ENCODE measurements at places on chromosomes 7 and 10.

DNA sequence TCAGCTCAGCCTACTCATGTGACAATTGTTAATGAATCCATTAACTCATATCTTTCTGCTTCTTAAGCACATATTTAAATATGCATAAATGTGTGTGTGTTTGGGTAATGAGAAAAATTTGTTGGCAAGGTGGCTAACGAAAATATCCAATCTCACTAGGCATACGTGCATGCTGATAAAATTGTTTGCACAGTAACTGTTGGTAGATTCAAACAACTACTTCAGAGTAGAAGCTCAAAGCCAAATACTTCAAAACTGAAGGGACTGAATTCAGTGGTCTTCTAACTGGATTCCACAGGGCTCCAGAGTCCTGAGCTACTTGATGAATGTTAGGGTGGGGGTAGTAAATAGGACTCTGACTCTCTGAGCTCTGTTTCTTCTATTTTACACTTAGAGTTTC lies 757.0 kb downstream of the GRM8 start:
- no peaks in the 10 kb centered on the region for H3K4me1 ChIP-seq
- no peak overlapping the region for H3K4me3 ChIP-seq
- no peaks in the 10 kb centered on the region for H3K36me3 ChIP-seq
- H3K27me3 ChIP-seq, result no peaks in the 10 kb centered on the region

- peaks cover 23% of the 10 kb centered on the region for H3K4me1 ChIP-seq
- no peak overlapping the region for H3K4me3 ChIP-seq
- no peaks in the 10 kb centered on the region for H3K27me3 ChIP-seq
These were observed 69.2 kb downstream of the MINDY4 start for GRCh38 chr7:30840141-30841024.

DNA sequence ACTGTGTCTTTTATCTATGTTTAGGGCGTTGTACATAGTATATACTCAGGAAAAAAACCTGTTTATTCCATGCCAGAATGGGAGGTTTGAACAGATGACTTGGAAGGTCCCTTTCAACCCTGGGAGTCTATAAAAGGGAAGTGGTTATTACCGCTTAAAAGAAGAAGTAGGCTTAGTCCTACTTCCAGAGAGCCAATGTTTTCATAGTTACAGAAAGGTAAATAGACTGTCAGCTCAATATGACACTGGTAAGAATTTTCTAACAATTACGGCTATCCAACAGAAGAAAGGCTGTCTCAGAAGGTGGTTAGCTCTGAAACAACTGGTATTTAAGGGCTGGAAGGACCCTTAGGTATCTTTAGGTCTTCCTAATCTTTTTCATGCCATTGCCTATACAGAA lies 1.1 kb upstream of the TFAM start:
- H3K27ac ChIP-seq, result peak overlapping the region; percentile 94
- H3K27me3 ChIP-seq, result no peaks in the 10 kb centered on the region
- H3K36me3 ChIP-seq, result no peaks in the 10 kb centered on the region
- peaks cover 21% of the 10 kb centered on the region for H3K4me1 ChIP-seq

DNA sequence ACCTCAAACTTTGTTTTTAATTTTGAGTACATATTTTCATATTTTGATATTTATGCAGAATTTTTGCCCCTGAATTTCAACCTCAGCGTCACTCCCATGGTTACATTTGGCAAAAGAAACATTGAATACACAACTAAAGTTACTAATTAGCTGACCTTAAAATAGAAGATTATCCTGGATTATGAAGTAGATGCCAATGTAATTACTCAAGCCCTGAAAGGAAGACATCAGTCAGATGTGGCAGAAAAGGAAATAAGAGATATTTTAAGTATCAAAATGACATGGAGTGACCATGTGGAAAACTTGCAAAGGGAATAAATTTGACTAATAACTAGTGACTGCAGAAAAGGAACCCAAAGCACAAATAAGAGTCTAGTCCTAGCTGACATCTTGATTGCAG lies 701.3 kb upstream of the KCND2 start:
- H3K4me1 ChIP-seq, result no peaks in the 10 kb centered on the region
- no peaks in the 10 kb centered on the region for H3K27me3 ChIP-seq
- no peak overlapping the region for H3K27ac ChIP-seq
- H3K4me3 ChIP-seq, result no peak overlapping the region
- H3K36me3 ChIP-seq, result no peaks in the 10 kb centered on the region
- no peak for DNase-seq

- H3K27me3 ChIP-seq, result no peaks in the 10 kb centered on the region
- H3K4me3 ChIP-seq, result no peak overlapping the region
- H3K36me3 ChIP-seq, result no peaks in the 10 kb centered on the region
- no peak overlapping the region for H3K27ac ChIP-seq
- H3K4me1 ChIP-seq, result no peaks in the 10 kb centered on the region
- DNase-seq, result no peak
These were observed 9.8 kb downstream of the TBXAS1 start for GRCh38 chr7:139838876-139839275.

- H3K4me3 ChIP-seq, result no peak overlapping the region
- no peak overlapping the region for H3K27ac ChIP-seq
- no peaks in the 10 kb centered on the region for H3K36me3 ChIP-seq
- H3K27me3 ChIP-seq, result no peaks in the 10 kb centered on the region
- DNase-seq, result no peak
- H3K4me1 ChIP-seq, result peaks cover 6% of the 10 kb centered on the region
These were observed 734.4 kb downstream of the PARD3 start for GRCh38 chr10:34080485-34081346.

DNA sequence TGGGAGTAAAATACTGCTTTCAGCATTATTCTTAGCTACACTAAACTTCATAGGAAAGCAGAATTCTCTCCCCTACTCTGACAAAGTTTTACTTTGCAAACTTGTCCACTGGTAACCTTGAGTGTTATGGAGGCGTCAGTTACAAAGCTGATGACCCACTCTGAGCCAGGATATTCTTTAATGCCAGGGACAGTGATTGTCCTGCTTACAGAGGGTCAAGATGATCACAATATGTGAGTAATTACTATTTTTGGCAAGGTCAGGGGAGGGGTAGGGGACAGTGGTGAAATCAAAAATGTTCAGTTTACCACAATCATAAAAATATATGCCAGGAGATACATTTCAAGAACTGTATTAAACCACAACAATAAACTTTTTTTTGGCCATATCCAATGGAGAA lies 520.6 kb downstream of the SUGCT start:
- H3K27me3 ChIP-seq, result no peaks in the 10 kb centered on the region
- no peaks in the 10 kb centered on the region for H3K36me3 ChIP-seq
- DNase-seq, result no peak
- H3K27ac ChIP-seq, result no peak overlapping the region
- no peaks in the 10 kb centered on the region for H3K4me1 ChIP-seq

DNA sequence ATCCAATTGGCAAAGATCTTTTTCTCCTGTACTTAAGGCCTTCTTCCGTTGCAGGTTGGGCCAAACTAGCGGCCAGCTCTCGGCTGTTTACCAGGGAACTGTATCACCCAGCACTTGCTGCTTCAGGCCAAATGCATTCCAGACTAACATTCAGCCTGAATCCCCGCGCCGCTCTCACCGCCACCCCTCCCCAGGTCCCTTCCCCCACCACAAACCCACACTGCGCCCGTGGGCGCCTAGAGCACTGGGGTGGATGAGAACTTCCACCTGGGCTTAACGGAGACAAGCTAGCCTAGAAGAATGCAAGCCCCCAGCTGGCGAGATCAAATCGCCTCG lies 676 bp downstream of the TCAF1 start:
- no peaks in the 10 kb centered on the region for H3K27me3 ChIP-seq
- peak overlapping the region; percentile 94 for H3K27ac ChIP-seq
- H3K4me1 ChIP-seq, result peaks cover 9% of the 10 kb centered on the region
- peak overlapping the region; percentile 68 for H3K4me3 ChIP-seq
- no peak for DNase-seq

DNA sequence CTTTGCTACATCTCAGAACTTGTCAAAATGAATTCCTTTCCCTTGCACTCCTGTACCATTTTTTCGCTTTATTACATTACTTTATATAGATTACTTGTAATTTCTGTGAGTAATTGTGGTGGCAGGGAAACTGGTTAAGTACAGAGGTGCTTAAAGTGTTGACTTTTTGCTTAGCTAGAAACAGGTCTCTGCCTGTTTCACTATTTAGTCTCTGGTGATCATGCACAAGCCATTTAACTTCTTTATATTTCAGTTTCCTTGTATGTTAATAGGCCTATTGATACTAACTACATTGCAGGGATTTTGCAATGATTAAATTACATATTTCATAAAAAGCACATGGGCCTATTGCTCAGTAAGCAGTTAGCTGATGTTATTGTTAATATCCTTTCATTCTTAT lies 233.8 kb downstream of the PRKG1 start:
- H3K36me3 ChIP-seq, result no peaks in the 10 kb centered on the region
- H3K27ac ChIP-seq, result no peak overlapping the region
- no peaks in the 10 kb centered on the region for H3K4me1 ChIP-seq

GRCh38 chr10:3248526-3249306 lies 76.1 kb upstream of the PITRM1 start:
- H3K27me3 ChIP-seq, result no peaks in the 10 kb centered on the region
- H3K4me1 ChIP-seq, result peaks cover 12% of the 10 kb centered on the region
- H3K4me3 ChIP-seq, result peak overlapping the region; percentile 12
- no peaks in the 10 kb centered on the region for H3K36me3 ChIP-seq
- DNase-seq, result no peak

DNA sequence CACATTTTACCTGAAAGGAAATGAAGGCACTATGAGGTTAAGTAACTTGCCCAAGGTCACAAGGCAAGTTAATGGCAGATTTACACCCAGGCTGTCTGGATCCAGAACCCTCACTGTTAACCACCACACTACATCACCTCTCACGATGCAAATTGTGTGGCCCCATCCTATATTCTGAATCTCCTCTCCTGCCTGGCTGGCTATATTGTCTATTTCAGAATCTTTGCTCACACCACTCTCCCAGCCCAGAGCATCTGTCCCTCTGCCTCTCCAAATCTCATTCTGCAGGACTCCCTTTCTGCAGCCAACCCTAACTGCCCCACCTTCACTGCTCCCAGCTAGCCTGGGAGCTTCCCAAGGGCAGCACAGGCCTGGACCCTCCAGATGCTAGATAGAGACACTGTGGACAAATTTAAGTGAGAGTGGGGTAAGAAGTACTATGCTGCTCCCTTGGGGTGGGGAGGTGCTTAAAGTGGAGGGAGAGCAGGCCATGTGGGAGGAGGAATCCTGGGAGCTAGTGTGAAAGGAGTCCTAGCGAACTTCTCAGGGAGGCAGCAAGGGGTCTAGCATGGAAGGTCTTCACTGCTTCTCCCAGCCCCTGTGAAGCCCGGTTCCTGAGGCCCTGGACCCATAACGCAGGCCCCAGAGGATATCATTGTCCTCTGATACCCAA lies 786 bp downstream of the CUEDC2 start:
- no peak for DNase-seq
- peak overlapping the region; percentile 86 for H3K4me3 ChIP-seq
- H3K27ac ChIP-seq, result peak overlapping the region; percentile 90
- H3K36me3 ChIP-seq, result no peaks in the 10 kb centered on the region

DNA sequence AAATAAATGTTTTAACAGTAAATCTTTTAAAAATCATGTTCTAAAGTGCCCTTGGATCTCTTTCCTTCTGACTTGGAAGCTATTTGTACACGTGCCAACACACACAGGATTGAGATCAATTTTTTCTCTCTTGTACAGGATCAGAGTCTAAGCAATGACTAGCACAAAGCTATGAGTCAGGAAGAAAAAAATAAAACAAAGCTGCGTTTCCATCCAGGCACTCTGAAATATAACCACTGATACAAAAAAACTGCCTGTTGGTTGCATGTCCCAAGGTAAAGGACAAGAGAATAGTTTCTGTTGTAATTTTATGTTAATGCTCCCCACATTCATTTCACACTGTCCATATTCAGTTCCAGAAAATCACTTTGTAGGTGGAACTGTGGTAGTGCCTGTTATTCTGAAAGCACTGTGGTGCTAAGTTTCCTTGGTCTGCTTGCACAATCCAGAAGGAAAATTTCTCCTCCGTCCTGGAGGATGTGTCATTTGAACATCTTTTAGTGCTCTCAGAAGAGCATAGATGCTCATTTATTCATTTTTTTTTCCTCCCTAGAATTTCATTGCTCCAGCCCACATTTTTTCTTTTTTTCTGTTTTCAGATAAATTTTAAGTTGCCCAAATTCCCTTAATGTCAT lies 113.4 kb downstream of the PLXDC2 start:
- H3K4me1 ChIP-seq, result peaks cover 38% of the 10 kb centered on the region
- no peak for DNase-seq
- H3K36me3 ChIP-seq, result no peaks in the 10 kb centered on the region

GRCh38 chr10:61897671-61898434 lies 3.6 kb upstream of the ARID5B start:
- H3K4me3 ChIP-seq, result peak overlapping the region; percentile 24
- no peaks in the 10 kb centered on the region for H3K36me3 ChIP-seq
- peak overlapping the region; percentile 34 for H3K27ac ChIP-seq
- no peaks in the 10 kb centered on the region for H3K27me3 ChIP-seq
- peak; percentile 38 for DNase-seq
- peaks cover 7% of the 10 kb centered on the region for H3K4me1 ChIP-seq

DNA sequence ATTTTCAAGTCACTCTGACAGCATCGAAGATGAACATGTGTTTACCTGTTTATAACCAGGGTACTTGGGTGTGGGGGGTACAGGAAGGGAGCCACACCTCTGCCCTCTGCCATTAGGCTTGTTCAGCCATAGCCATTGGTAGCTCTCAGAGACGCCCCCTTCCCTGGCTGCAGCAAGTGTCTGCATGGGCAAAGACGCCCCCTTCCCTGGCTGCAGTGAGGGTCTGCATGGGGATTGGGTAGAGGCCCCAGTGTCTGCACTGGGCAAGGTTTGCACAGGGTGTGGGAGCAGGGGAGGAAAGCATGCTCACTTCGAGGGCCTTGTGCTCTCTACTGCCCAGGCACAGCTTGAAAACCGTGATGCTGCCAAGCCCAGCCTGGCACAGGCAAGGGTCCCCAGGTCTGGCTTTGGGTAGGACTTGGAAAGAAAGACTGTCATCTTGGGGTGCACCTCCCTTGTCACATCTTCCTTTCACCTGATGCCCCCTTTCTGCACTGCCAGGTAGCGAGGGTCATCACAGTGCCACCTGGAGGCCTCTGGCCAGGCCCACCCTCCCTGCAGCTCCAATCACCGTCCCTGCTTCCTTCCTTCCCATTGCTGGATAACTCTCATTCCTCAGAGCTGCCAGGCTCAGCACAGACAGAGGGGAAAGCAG lies 3.7 kb downstream of the TMEM225B start:
- H3K27me3 ChIP-seq, result no peaks in the 10 kb centered on the region
- no peak overlapping the region for H3K4me3 ChIP-seq
- no peak for DNase-seq
- H3K36me3 ChIP-seq, result no peaks in the 10 kb centered on the region
- H3K27ac ChIP-seq, result no peak overlapping the region

DNA sequence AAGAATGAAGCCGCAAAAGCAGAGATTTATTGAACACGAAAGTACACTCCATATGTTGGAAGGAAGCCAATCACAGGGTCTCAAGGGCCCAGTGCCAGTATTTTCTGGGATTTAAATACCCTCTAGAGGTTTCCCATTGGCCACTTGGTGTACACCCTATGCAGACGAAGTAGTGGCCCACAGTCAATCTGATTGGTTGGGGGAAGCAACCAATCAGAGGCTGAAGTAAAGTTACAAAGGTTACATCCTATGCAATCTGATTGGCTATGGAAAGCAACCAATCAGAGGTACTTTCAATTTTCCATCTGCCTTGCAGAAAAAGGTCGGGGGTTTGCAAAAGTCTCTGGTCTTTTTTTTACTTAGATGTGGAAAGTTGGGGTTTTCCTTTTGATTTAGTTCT lies 481.3 kb upstream of the NRP1 start:
- no peaks in the 10 kb centered on the region for H3K36me3 ChIP-seq
- no peaks in the 10 kb centered on the region for H3K4me1 ChIP-seq
- no peak overlapping the region for H3K4me3 ChIP-seq
